ENCODE measurements at places on chromosomes 11 and 22.
A peak's percentile ranks its signal among the peaks of the same experiment; 100 is the strongest.

DNA sequence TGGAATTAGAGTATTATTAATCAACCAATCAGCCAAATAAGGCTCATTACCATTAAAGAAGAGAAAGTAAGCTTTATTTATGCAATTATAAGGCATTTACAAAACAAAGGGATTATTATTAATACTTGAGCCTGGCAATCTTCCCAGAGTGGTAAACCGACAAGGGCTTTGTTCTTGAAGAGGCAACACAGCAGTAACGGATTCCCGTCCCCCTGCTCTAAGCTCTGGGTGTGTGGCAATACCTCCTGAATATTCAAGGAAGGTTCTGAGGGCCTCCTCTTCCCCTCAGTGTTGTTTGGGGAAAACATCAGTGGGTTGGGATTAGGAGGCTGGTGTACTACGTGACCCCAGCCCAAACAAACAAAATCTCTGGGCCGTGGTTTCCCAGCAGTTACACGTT is 176.5 kb downstream of the TENM4 start:
- DNase-seq, result no peak

GRCh38 chr11:69642549-69642912 is 1.6 kb downstream of the CCND1 start:
- DNase-seq, result peak; percentile 68

DNA sequence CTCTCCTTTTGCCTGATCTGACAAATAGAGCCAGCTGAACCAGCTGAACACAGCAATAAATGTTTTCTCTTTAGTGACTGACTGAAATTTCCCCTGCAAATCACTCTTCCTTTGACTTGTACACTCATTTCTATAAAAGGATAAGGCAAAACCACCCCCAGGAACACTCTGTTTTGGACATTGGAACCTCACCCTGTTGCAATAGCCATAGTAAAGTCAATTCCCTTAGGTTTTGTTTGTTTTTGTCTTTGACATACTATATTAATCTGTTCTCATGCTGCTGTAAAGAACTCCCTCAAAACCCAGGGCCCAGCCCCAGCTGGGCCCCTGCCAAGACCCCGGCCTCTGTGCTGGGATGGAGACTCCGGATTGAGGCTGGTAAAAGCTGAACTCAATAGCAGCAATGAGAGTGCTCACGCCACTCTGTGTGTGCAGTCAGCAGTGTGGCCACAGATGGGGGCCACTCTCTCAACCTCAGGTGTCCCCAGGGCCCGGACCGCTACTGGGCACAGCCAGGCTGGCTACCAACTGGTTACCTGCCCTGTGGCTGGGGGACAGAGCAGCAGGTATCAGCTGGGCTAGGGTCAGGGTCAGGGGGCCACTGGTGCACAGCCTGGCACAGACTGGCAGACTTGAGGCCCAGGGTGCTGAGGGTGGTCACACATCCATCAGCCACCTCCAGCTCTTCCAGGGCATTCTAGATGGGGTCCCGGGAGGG is 597.4 kb downstream of the LUZP2 start:
- no peak for DNase-seq

- DNase-seq, result no peak
Observed at GRCh38 chr11:130831506-130831905, 84.8 kb downstream of the SNX19 start.

- DNase-seq, result no peak
Observed at GRCh38 chr11:65778901-65779668, 1.7 kb downstream of the AP5B1 start.

- DNase-seq, result no peak
Observed at GRCh38 chr11:70805243-70805642, 406.9 kb downstream of the CTTN start.

DNA sequence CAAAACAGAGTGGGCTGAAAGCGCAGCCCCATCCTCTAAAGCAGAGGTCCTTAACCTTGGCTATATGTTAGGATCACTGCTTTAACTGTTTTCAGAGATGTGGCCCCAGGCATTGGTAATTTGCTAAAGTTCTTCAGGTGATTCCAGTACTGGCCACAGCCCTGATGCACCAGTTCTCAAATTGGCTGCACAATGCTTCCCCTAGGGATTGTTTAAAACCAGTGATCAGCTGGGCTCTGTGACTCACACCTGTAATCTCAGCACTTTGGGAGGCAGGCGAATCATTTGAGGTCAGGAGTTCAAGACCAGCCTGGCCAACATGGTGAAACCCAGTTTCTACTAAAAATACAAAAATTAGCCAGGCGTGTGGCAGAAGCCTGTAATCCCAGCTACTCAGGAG is 8.4 kb upstream of the IRAG1 start:
- no peak for DNase-seq

GRCh38 chr11:135027461-135027860 is 615.4 kb upstream of the B3GAT1 start:
- DNase-seq, result no peak

- no peak for DNase-seq
Observed at GRCh38 chr11:133809569-133810491, 35.5 kb downstream of the SPATA19 start.

GRCh38 chr22:24096758-24097115 is 84.5 kb upstream of the SUSD2 start:
- DNase-seq, result no peak

DNA sequence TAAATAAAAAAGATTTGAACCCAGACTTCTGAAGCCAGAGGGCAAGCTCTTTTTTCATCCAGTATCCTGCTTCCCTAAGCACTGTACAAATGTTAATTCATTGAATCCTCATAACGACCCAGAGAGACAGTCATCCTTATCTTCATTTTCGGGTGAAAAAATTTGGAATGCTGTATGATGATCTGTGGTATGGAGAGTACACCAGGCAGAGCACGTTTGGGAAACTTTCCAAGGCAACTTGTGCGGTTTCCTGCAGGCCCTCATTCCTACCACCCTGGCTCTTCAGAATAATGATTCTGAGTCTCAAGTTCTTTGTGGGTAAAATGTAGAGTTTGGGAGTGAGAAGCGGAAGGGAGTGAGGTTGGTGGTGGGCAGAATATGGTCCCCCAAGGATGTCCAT is 177.9 kb upstream of the CADM1 start:
- DNase-seq, result no peak

DNA sequence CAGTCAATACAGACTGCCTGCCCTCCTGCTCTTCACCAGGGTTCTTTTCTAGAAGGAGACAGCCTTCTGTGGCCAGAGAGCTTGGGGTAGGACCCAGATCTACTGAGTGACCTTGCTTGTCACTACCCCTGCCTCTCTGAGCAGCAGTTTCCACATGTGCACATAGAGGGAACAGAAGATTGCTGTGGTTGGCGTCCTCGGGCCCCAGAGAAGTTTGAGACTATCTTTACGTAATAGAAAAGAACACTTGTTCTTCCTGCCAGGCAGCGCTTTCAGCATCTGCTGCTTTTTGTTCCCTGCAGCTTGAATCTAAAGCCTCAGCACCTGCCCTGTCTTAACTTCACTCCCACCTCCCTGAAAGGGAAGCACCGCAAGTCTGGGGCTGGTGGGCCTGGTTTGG is 1.9 kb upstream of the FKBP2 start:
- no peak for DNase-seq

GRCh38 chr11:87193756-87194470 is 156.2 kb downstream of the TMEM135 start:
- DNase-seq, result no peak

- DNase-seq, result no peak
Observed at GRCh38 chr11:64455456-64456261, 96.7 kb downstream of the RPS6KA4 start.

GRCh38 chr11:122105044-122105758 is 10.8 kb downstream of the BLID start:
- DNase-seq, result no peak

All from stimulated activated CD4-positive, alpha-beta T cell treated with anti-CD3 and anti-CD28 coated beads, Interleukin-4, amount 100 ng/mL, for 4 hours (primary cell).